ENCODE measurements at places on chromosomes 4 and X. TPM values are rescaled to one million over a fixed set of nuclear protein-coding genes. Genes with fewer than 3 reads are reported as not detected.

The SPATA4 gene
- total RNA-seq = 0.23 TPM

The IL2RG gene
- total RNA-seq = not detected

The TEX13C gene
- total RNA-seq = not detected

The DCAF8L2 gene
- not detected for total RNA-seq

The CT45A10 gene
- not detected for total RNA-seq

The RAB40AL gene
- 0.99 TPM for total RNA-seq

The BBS7 gene
- total RNA-seq = 19.0 TPM

The BEX2 gene
- 1.0 TPM for total RNA-seq

The UGT2B15 gene
- total RNA-seq = not detected

The FAM9B gene
- not detected for total RNA-seq

The HPGDS gene
- not detected for total RNA-seq

The CLCN5 gene
- total RNA-seq = 17.7 TPM

The CD40LG gene
- not detected for total RNA-seq

The XKRX gene
- total RNA-seq = 0.07 TPM

The MAGEB4 gene
- not detected for total RNA-seq

The LONRF3 gene
- 0.65 TPM for total RNA-seq

The SORCS2 gene
- 0.33 TPM for total RNA-seq

The LRBA gene
- total RNA-seq = 51.9 TPM

The TMEM47 gene
- 135 TPM for total RNA-seq

All from smooth muscle cell of the pulmonary artery (primary cell).